NCI-H510A (cell line): ENCODE measurements at places on chromosomes 2 and 18.

DNA sequence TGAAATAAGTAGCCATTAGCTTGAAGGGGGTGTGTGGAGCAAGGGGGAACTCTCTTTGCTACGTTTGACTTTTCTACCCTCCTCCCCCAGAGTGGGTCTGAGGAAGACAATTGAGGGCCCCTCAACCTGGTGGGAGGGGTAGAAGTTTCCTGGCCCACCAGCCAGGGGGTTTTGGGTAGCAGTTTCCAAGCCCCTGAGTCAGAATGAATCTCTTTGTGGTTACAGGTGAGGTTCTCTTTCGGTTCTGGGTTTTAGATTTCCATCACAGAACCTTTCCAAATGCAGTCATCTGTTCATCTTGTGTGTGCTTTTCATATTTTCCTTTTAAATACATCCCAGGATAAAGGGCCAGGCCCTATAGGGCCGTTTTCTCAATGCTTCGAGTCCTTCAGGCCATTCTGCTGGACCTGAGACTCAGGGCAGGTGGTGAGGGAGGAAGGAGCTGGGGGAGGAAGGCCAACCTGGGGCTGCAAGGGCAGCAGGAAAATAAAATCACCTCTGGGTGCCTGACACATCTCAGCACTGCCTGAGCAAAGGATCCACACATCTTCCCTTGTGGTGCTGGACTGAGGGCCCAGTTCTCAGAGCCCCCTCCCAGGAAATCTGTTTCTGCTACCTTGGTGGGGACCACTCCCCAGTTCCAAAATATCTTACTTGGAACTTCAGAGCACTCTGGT, 4.7 kb downstream of the LBH start:
- DNase-seq: no peak

DNA sequence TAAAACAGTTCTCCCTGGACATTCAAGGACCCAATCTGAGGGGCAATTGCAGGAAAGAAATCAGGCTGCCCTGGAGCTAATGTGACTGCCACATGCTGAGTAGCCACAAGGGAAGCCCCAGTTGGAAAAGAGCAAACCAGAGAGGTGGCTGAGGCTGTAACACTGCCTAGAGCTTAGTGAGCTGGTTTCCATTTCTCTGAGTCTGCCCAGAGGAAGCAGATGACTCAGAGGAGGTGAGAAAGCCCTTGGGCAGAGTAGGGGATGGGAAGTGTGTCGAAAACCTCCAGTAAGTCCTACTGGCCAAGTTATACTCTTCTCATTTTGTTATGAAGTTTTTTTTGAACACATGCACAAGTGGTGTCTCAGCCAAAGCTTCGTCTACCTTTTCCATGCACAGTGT, 753.0 kb downstream of the CNTNAP5 start:
- no peak for DNase-seq

DNA sequence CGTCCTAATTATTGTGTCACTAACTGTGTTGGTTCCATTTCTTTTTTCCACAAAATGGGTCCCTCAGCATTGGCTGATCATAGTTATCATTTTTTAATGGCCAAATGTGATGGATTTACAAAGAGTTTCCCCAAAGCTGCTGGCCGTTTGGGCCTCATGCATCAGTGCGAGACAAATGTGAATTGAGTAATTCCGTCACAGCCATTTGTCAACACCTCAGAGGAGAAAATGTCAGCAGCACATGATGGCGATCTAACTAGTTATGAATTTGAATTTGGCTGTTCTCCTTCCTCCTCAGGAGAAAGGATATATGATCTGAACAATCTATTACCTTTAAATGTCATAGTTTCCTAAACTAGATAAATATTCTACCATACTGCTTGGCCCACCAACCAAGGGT, 54.9 kb upstream of the SP3 start:
- no peak for DNase-seq

DNA sequence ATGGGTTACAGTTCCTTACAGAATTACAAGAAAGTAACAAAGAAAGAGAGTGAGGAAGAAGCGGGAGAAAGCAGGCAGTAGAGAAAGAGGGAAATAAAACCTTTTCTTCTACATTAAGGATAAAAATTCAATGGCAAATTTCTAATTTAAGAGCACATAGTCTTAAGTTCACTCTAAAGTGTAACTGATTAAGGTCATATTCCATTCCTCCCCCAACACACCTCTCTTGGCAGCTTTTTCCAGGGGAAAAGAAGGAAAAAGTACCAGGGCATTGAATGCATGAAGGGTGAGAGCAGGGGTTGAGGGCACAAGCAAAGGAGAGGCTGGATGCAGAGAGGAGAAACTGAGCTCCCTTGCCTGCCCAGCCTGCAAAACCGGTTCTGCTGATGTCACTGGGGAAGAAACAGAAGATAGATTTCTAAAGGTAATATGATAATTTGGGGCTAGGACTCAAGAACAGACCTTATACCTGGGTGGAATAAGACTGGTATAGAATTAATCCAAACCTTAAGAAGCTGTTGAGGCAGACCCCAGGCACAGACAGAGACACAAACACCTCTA, 4.6 kb downstream of the ACMSD start:
- DNase-seq: peak; percentile 59

- no peak for DNase-seq
Measured at GRCh38 chr2:68487773-68488355, 20.5 kb downstream of the APLF start.

DNA sequence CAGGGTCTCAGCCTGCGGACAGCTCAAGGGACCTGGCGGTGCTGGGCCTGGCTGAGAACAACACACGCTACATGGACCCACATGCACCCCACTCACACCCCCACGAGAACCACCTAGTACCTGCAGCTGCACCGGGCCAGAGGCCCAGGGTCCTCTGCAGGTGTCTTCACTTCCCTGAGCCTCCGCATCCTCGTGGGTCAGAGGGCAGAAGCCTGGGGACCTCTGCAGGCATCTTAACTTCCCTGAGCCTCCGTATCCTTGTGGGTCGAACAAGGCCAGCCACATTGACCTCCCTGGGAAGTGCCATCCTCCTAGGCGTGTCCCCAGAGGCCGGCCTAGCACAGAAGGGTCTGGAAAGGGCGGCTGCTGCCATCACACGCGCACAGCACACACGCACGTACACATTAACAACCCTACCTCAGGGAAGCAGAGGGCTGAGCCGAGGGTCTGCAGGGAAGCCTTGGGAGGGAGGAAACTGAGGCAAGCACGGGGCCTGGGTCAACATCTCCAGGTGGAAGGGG, 62.5 kb upstream of the HPCAL1 start:
- DNase-seq: no peak

- no peak for DNase-seq
Measured at GRCh38 chr2:48306409-48307284, 223.3 kb upstream of the STON1 start.

DNA sequence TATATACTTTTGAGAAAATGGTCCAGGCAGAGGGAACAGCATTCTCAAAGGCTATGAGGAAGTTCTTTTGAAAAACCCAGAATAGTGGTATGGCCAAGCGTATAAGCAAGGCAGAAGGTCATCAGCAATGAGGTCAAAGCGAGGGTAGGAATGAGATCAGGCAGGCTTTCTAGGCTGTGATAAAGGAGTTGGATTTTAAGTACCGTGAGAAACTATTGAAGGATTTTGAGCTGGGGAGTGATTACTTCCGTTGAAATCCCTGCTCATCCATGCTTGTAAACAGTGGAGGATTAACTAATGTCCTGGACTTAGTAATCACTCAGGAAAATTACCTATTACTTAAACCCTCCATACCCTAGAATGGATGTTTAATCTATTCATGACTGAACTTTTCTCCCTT, 50.2 kb downstream of the EMILIN2 start:
- no peak for DNase-seq

GRCh38 chr2:46252891-46253659, 44.1 kb upstream of the EPAS1 start:
- DNase-seq: no peak
